ENCODE measurements at places on chromosomes 11 and 22.

DNA sequence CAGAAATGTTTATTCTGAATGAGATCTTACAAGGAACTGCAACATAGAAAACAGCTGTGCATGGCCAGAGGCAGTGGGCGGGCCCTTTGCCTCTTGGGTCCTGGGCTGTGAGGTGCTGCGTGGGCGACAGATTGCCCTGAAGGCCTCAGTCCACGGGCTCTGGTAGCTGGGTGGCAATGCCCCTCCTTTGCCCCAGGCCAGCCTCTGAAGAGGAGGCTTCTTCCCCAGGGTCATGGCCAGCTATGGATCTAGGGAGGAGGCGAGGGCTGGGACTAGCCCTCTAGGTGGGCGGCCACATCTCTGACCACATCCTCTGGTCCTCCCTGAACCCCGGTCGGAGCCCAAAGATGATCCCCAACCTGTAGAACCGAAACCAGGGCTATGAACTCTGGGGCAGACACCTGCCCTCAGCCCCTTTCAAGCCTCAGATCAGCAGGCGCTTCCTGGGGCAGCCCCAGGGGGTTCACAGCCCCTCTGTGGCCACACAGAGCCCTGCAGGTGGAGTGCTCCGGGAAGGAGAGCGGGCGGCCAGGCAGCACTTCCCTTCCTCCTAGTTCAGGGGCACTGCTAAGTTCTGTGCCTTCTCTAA is 6.6 kb upstream of the CDC42BPG start:
- DNase-seq = no peak

- no peak for DNase-seq
These were observed 6.9 kb upstream of the PHOX2A start for GRCh38 chr11:72250661-72251464.

- peak; percentile 92 for DNase-seq
These were observed 2.0 kb upstream of the FJX1 start for GRCh38 chr11:35615921-35616900.

DNA sequence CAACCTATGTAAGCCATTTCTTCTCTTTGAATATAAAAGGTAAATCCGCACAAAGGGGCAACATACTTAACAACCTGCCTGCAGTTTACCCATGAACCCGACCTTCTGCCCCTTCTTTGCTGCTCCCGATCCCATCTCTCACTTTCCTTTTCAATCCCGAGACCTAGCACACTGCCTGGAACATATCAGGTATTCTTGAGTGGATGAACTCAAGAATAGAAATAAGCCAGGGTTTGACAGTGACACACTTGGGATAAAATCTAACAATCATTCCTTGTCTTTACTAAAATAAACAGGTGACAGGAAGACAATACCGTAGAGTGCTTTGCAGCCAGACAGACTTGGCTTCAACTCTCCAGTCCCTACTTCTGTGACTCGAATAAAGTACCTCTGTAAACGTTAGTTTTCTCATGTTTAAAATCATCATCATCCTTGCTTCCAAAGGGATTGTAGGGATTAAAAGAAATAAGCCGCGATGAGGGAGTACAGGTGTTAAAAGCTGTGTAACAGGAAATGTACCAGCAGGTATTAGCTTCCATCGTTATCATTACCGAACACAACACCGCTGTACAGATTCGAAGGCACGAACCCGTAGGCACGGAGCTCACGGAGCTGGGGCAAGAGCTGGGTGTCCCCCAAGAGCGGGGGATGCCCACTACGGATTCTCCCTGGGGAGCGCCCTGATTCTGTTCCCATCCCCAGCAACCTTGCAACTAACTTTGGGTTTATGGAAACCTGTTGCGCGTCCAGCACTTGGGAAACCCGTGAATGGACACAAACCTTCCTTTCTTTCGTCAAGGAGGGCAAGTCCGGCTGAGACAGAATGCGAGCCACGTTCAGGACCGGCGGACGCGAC is 720 bp downstream of the UFD1 start:
- DNase-seq = no peak

DNA sequence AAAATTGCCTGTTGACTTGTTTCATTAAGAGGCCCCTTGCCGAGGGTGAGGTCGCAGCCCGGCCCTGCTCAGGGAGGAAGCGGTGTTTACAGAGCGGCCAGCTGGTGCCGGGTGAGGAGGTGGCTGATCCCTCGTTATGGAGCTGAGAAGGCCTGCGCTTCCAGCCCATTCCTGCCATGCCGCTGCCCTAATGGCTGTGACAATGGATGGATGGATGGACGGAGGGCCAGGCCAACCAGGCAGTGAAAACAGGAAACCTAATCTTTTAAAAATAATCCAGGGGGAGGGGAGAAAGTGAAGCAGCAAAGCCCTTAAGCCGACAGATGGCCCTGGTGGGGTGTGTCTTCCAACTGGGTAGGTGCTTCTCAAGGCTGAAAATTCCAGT is 38.5 kb downstream of the BCR start:
- peak; percentile 47 for DNase-seq

GRCh38 chr11:60951904-60952741 is at the start of gene SLC15A3:
Gene SLC15A3, minus strand, starts transcription at chr11:60952176. Its CDS starts 625 bp downstream, at chr11:60951551.
- no peak for DNase-seq

DNA sequence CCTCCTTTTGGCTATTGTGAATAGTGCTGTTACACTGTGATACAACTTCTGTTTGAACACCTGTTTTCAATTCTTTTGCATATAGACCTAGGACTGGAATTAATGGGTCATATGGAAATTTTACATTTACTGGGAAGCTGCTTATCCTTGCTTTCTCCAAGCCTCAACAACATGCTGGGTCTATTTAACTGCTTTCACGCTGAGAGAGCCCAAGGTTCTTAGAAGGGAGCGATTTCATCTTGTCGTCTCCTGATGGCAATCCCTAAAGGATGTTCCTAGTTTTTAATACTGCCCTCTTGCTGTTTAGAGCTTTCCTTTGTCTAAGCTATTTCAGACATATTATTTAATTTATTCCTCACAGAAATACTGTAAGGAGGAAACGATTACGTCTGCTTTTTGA is 15.5 kb downstream of the IRAG1 start:
- no peak for DNase-seq

DNA sequence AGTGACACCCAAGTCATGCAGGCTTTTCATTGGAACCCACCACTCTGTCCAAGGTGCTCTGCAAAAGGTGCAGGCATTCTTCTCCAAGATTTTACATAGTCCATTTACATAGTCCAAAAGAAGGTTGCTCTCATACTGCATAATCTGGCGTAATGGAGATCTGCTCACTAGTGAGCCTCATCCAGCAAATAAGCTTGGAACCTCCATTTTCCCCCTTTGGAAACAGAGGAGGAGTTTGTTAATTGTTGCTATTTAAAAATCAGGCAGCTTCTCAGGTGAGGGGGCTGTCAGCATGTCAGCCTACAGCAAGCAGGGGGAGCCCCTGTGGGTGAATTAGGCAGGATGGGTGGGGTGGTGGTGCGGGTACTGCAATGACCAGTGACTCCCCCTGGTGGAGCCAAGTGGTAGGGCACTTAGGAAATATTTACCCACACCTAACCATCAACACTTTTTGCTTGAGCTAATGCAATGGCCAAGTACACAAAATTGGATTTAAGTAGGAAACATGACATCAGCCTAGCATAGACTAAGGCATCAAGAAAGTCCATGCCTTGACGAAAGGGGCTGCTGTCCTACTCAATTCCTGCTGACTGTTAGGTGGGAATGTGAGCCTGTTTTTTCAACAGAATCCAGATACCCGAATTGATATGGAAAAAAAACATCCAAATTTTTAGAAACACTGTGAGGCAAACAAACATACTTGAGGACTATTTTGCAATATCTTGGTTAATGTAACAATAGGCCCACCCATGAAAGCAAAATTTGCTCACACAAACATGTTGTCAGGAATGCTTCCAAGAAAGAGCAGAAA is 64.5 kb downstream of the AMBRA1 start:
- no peak for DNase-seq

GRCh38 chr11:130804306-130805076 is 111.8 kb downstream of the SNX19 start:
- no peak for DNase-seq

- no peak for DNase-seq
These were observed 33.9 kb downstream of the SWAP70 start for GRCh38 chr11:9697766-9698165.

GRCh38 chr11:109426442-109427240 is 4.7 kb downstream of the C11orf87 start:
- no peak for DNase-seq

DNA sequence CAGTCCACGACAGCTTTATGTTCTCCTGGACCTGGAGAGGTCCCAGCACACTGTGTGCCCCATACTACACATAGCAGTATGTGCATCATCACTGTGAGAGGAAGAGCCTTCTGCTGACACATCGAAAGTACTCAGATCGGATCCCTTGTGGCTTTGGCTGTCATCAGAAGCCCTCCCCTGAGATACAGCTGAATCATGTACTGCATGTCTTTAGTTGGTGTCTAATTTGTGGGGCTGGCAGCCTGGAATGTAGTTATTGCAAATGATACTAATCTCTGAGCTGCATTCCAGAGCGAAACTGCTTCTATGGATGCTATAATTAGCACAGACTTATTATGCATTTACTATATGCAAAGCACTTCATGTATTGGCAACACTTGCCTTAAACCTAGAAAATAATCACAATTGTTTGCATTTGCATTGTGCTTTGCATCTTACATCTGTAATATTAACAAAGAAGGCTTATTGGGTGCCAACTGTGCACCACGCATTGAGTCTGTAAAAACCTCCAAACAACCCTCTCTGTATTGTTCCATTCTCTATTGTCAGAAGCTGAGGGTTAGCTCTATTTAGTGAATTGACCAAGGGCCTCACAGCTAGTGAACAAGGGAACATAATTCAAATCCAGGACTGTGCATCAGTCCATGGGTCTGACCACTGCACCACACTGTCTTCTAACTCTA is 89.2 kb upstream of the CRTAM start:
- peak; percentile 73 for DNase-seq

- no peak for DNase-seq
These were observed 84.6 kb upstream of the NNMT start for GRCh38 chr11:114211444-114212121.

- DNase-seq = no peak
These were observed 11.8 kb downstream of the PIM3 start for GRCh38 chr22:49972163-49973017.

DNA sequence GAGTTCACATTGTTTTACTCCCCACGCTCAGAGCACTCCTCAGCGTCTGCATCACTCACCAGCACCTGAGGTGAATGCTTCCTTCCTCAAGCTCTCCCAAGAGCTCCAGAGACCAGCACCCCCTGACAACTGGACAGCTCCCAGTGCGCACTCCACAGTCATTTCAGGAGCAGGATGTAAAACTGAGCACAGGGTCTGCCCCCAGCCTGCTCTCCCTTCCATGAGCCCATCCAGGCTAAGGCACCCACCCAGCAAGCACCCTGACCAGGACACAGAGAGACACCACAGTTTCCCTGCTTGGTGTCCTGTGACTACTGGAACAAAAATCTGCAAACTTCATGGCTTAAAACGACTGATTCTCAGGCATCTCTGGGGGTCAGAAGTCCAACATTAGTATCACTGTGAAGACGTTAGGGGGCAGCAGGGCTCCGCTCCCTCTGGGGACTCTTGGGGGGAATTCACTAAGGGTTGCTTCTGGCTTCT is 3.3 kb downstream of the SCGB1D2 start:
- DNase-seq = no peak

- peak; percentile 33 for DNase-seq
These were observed 638 bp downstream of the PARVA start for GRCh38 chr11:12377824-12378593.

DNA sequence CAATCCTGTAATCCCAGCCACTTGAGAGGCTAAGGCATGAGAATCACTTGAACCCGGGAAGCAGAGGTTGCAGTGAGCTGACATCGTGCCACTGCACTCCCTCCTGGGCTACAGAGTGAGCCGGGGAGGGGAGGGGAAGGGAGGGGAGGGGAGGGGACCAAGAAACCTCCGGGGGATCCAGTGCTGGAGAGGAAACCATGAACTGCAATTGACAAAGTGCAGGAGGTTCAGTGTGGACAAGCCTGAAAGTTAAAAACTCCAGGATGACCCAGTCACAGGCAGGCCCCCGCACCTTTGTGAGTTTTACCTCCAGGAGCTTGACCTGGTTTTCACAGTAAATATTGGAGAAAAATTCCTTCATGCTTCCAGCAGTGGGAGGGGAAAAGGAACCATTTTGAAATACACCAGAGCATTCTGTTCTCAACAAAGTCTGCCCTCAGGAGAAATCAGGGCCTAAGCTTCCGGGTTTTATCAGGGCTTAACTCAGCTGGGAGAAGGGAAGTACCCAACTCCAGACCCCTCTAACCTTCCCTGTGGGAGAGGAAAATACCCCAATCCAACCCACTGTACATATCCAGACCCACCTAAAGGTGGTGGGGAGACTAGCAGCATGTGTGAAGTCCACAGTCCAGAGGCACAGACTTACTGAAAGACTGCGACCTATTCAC is 15.5 kb upstream of the ZFTA start:
- no peak for DNase-seq

- no peak for DNase-seq
These were observed 482.1 kb upstream of the ANO5 start for GRCh38 chr11:21710809-21711208.

GRCh38 chr11:35968386-35969088 is 24.7 kb downstream of the LDLRAD3 start:
- DNase-seq = no peak

DNA sequence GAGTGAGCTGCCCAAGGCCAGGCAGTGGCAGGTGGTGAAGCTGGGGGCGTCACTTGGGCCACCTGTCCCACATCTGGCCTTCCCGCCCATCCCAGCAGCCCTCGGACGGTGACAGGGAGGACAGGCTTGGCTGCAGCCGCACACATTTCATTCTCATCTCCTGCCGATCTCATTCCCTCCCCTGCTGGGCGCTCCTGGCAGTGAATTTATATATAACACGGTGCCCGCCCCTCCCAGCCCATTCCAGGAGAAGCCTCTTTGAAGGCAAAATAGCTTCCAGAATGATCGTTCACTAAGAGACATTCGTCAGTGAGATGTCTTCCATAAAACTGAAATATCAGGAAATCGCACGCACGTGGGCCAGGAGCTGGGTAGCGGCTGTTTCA is 861.3 kb downstream of the TBC1D22A start:
- no peak for DNase-seq

- no peak for DNase-seq
These were observed 17.8 kb downstream of the AP1B1 start for GRCh38 chr22:29370537-29370936.

GRCh38 chr11:72300268-72300667 is 56.3 kb upstream of the PHOX2A start:
- no peak for DNase-seq

GRCh38 chr11:119518746-119519730 is 96.1 kb upstream of the THY1 start:
- DNase-seq = no peak

GRCh38 chr11:97290464-97291041 is 900.7 kb downstream of the JRKL start:
- no peak for DNase-seq

DNA sequence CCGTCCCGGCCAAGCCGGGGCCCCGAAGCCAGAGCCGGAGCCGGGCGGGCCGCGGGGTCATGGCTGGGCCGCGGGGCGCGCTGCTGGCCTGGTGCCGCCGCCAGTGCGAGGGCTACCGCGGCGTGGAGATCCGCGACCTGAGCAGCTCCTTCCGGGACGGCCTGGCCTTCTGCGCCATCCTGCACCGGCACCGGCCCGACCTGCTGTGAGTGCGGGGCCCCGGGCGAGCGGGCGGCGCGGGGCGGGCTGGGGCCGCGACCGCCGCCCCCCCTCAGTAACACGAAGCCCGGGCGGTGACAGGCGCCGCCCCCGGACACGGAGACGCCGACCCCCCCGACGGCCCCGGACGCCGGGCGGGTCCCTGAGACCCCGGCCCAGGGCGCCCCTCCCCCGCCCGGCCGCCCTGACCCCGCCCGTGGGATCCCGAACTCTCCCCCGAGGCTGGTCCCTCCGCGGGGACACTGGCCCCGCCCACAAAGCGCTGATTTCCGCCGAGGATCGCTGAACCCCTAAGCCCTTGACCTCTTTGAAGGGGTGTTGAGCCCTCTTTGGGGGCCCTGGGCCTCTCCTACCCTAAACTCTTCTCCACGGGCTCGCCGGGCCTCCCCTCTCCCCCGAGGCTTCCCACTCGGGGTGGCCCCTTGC is 389 bp downstream of the MICALL1 start:
- no peak for DNase-seq
